ENCODE measurements at places on chromosomes 2 and 18.
A peak's percentile ranks its signal among the peaks of the same experiment; 100 is the strongest.

GRCh38 chr2:60551240-60552077 is 2.0 kb downstream of the BCL11A start:
- DNase-seq = no peak

DNA sequence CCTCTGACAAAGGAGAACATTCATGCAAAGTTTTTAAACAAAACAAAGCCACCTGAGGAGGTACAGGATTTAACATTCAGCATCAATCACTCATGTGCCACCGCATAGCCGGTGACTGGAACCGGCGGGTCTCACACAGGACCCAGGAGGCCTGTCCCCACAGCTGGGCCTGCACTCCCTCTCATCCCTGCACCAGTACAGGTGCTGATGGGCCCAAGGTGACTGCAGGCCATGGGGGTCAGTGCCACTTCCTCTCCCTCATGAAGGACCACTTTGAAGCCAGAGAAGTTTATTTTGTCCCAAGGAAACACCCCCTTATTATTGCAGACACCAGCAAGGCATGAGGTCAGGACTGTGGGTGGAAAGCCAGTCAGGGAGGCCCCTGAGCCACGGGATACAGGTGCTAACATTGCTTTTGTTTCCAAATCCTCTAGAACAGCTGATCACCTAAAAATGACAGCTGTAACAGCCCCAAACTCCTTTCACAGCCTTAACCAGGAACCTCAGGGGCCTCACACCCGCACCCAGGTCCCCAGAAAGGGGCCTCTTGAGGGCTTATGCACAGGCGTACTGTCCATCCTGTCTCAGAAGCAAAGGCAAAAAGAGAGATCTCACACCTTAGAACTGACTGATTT is 14.0 kb downstream of the PARD6G start:
- DNase-seq = no peak

DNA sequence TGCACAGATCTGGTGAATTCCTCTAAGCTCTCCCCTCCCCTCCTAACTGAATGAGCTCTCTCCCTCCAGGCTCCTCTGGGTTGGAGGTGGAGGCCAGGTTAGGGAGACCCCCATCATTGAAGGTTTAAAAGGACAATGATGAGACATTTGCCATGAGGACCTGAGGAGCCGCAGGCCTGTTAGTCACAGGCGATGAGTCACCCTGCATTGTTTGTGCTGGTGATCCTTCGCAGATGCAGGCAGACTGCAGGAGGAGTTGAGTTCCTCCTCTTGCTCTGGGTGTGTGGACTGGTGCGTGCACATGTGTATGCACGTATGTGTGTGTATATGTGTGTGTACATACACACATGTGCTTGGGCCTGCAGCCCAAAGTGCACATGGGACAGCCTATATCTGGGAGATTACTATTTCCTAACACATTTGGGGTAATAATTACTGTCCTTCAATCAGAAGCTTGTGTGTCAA is 42.0 kb downstream of the MCFD2 start:
- peak; percentile 54 for DNase-seq

GRCh38 chr2:227864161-227864756 is 7.2 kb upstream of the DAW1 start:
- DNase-seq = no peak

DNA sequence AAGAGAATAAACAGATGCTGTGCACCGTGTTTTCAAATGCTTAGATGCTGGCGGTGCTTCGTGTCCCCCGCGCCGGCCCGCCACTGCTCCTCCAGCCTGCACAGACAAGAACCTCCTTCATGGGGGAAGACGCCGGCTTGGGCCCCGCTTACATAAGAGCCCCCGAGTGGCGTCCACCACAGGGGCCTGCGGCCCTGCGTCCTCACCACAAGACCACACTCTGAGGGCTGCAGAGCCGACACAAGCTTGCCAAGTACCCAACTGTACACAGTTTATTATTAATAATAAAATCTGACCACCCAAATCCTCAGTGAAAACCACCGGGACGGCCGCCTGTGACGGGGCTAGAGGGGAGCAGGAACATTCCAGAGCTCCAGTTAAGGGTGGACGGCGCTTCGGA is 232.2 kb downstream of the HDAC4 start:
- no peak for DNase-seq

- no peak for DNase-seq
Measured at GRCh38 chr2:15818318-15818753, 122.0 kb upstream of the MYCN start.

DNA sequence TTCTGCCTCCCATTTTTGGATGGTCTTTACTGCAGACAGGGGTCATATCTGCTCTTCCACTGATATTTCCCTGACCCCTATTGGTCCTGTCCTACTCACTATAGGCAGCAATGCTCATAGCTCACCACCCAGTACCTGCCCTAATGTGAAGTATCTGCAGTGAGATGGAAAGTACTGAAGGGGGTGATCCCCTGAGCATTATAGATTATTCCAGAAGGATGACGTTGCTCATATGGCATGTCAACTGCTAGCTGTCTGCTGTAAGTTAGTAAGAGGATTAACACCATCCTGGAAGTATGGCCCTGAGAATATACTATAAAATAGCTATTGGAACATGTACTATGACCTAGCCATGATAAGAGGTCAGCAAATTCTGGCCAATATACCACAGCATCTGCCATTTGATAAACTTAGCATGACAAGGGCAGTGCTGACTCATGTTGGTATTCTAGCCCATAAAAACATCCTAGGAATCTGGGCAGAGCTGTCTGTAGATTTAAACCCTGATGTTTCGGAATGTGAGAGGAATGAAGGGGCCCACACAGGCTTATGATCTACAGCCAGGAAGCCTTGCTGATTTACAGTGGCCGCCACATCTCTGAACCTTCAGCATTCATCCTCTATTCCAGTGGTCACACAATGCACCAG is 451.4 kb downstream of the TNS1 start:
- DNase-seq = no peak

GRCh38 chr2:67904566-67904965 is 158.2 kb downstream of the C1D start:
- DNase-seq = no peak

DNA sequence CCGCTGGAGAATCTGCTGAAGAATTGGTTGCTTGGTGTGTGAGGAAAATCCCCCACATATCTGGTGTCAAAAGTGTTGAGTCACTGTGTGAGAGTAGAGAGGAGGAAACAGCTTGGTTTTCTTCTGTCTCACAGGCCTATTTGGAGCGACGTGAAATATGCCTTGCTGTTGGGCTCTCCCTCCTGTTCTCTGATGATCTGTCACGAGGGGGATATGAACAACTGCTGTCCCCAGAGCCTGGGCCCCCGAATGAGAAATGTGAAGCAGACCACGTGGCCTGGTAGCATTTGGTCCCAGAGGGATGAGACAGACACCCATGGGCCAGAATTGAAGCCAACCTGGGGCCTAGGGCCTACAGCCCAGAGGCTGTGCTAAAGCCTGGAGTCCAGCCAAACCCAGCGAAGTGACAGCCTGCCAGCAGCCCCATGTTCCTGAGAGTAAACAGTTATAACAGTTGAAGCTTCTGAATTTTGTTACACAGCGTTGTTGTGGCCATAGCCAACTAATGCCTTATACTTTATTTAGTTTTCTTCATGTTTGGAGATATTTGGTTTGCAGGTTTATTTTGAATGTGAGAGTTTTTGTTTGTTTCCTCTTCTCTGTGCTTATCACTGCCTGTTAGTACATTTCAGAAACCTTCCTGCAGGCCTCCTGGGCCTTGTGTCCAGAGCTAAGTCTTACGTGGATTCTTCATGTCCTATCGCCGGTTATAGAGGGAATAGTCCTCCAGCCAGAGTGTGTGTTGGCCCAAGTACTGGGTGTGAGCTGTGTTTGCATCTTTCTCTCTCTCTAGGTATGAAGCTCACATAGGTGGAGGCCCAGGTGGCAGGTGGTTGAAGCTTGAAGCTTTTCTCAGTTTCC is 18.7 kb upstream of the COLEC12 start:
- DNase-seq = no peak

GRCh38 chr2:29189052-29189451 is 73.8 kb downstream of the CLIP4 start:
- peak; percentile 55 for DNase-seq
